Aorta (tissue), 5 donors: ENCODE measurements at places on chromosomes 7 and 10. TPM values are rescaled to one million over a fixed set of nuclear protein-coding genes. Genes with fewer than 3 reads are reported as not detected.

- peak; percentile 85 for DNase-seq
Measured at GRCh38 chr7:73734619-73735527, 3.7 kb downstream of the ABHD11 start.

DNA sequence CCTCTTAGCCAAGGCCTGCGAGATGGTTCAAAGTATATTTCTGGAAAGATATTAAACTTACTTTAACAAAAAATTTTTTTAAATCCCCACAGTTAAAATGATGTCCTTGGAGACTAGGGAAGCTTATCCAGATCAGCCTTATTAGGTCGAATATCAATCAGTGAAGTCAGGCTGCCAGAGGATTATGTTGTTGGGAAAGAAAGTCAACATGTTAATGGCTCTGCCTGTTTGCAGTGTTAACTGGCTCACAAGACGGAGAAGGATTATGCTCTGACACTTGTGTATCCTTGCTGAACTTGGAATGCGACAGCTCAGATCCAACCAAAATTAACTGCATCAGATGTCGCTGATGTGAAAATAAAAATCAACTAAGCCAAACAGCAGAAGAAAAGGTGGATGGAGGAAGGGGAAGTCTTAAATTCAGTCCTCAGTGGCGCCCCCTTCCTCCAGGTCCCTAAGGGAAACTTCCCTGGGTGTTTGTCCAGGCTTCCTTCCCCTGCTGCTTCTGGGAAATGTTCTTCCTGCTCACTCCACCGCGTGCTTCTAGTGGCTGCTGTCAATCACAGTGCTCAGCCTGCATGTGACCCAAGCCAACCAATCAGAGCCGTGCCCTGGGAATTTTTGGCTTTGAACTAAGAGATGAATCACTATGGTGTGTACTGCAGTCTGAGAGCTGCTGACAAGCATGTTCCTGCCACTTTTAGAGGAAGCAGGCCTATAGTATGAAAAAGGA lies 690.4 kb upstream of the NRP1 start:
- DNase-seq, result no peak

DNA sequence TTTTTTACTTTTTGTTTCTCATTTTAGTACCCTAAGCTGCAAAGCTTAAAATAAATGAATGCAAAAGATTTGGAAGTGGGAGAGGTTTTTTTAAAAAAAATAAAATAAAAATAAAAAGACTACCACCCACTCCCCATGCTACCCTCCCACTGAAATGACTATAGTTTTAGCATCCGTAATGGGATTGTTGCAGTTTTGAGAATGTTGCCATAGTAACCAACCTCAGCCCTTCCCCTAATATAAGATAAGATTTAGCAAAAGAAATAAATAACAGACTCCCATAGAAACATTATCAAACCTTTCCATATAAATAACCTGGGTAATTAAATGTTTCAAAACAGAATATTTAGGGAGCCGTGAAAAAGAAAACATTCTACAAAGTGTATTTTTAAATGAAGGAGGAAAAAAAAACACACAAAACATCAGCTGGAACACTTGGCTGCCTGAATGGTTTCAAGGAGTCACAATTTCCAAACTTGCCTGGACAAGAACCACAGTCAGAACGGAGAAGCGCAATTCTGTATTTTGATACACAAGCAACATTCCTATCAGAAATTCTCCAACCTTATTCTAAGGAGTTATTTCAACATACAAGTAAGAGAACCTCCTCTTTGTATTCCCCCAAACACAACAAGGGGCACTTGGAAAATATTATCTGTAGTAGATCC lies 57.4 kb downstream of the DGKI start:
- DNase-seq, result no peak

The CRPPA gene
- total RNA-seq, result 2.1 TPM

- no peak for DNase-seq
Measured at GRCh38 chr10:74813381-74814259, 12.8 kb upstream of the KAT6B start.

DNA sequence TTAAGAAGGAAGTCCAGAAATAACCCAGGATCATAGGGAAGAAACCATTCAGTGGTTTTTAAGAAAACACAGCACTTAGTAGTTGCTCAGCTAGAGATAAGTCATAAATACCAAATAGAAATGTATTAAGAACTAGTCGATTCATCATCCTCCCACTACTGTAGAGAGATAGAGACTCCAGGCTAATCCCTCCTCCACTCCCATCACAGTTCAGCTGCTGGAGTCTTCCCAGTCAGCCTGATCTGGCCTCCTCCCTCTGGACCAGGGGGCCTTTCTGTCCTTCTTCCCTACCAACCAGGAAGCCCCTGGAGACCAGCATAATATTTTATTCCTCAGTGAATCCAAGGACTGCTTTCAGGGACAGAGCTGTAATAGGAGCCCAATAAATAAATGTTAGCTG lies 294.1 kb upstream of the YAE1 start:
- DNase-seq, result no peak

The CHST15 gene
- total RNA-seq, result 43.8 TPM
